ENCODE measurements at places on chromosomes 3 and 15.

DNA sequence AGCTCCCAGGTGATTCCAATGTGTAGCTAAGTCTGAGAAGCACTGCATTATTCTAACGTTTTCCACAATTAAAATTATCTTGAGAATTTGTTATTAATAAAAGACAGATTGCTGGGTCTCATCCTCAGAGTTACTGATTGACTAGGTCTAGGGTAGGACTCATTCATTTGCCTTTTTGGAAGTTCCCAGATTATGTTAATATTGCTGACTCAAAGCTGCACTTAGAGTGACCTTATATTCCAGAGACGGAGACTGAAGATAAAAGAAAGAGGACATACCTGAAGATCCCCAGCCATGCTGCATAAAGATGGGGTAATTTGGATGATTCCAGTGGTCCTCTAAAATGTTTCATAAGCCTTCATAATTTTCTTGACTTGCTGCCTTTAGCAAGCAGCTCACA, 81.8 kb downstream of the PLSCR2 start:
- H3K4me3 ChIP-seq, result no peak overlapping the region
- peaks cover 17% of the 10 kb centered on the region for H3K4me1 ChIP-seq
- H3K36me3 ChIP-seq, result peaks cover 2% of the 10 kb centered on the region
- H3K27ac ChIP-seq, result no peak overlapping the region

DNA sequence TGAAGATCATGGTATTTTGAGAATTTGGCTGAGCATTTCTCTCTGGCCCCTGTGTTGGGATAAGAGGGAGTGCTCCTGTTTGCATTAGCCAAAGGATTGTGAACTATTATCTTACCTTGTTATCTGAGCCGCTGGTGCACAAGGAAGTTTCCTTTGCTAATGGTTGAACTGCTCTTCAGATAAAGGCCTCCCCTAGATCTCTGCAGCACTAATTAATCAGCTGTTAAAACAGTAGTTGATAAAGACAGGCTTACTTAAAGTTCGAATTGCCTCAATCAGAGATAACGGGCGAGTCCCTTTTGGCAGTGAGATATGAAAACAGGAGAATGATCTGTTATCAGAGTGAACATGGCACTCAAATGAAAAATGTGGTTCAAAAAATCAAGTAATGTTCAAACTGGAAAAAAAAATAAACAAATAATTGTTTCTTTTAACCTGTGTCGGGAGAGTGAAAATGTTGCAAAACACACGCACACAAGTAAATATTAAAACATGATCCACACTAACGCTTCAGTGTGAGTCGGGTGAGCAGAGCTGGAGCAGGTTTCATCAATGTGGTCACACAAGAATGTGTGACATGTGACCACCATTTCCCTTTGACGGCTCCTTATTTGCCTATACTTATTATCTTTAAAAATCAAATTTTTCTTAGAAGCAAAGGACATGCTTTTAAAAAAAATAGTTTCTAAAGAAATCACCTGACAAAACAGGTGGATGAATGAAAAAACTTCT, 469.1 kb downstream of the SOX2 start:
- no peaks in the 10 kb centered on the region for H3K36me3 ChIP-seq
- H3K4me3 ChIP-seq, result no peak overlapping the region
- H3K4me1 ChIP-seq, result peaks cover 5% of the 10 kb centered on the region
- H3K27me3 ChIP-seq, result no peaks in the 10 kb centered on the region
- DNase-seq, result no peak

- peak; percentile 88 for DNase-seq
- peak overlapping the region; percentile 84 for H3K4me3 ChIP-seq
- peaks cover 6% of the 10 kb centered on the region for H3K36me3 ChIP-seq
- H3K4me1 ChIP-seq, result peaks cover 58% of the 10 kb centered on the region
- peak overlapping the region; percentile 99 for H3K27ac ChIP-seq
These were observed 1.4 kb downstream of the FOXP1 start for GRCh38 chr3:71582036-71582611.

GRCh38 chr3:9040996-9041395, 77.7 kb upstream of the RAD18 start:
- peaks cover 2% of the 10 kb centered on the region for H3K27me3 ChIP-seq
- no peak for DNase-seq
- peaks cover 13% of the 10 kb centered on the region for H3K4me1 ChIP-seq
- no peaks in the 10 kb centered on the region for H3K36me3 ChIP-seq
- no peak overlapping the region for H3K4me3 ChIP-seq
